Sciatic nerve (tissue), 2 donors: ENCODE measurements at places on chromosomes 3 and 15.

DNA sequence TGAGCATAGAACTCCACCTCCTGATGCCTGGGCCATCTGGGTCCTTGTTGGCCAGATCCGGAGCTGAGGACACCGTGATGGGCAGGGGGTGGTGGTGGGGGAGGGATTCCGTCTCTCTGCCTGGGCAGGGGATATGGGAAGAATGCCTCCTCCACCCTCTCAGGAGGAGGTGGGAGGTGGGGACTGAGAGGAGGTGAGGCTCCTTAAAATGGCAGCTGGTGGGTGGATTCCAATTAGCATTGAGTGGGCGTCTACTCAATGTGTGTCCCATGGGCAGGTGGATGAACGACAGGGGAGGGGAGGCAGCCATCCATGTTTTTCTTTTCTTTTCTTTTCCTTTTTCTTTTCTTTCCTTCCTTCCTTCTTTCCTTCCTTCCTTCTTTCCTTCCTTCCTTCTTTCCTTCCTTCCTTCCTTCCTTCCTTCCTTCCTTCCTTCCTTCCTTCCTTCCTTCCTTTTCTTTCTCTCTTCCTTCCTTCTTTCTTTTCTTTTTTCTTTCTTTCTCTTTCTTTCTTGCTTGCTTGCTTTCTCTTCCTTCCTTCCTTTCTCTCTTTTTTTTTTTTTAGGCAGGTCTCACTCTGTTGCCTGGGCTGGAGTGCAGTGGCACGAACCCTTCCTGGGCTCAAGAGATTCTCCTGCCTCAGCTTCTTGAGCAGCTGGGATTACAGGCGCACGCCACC lies 5.0 kb downstream of the SLC28A1 start:
- no peak for DNase-seq

GRCh38 chr3:193971261-193971751 lies 164.6 kb upstream of the HES1 start:
- DNase-seq, result no peak

GRCh38 chr3:114362815-114363214 lies 69.0 kb downstream of the TIGIT start:
- DNase-seq, result no peak

GRCh38 chr15:63483521-63484371 lies 20.6 kb upstream of the USP3 start:
- no peak for DNase-seq

DNA sequence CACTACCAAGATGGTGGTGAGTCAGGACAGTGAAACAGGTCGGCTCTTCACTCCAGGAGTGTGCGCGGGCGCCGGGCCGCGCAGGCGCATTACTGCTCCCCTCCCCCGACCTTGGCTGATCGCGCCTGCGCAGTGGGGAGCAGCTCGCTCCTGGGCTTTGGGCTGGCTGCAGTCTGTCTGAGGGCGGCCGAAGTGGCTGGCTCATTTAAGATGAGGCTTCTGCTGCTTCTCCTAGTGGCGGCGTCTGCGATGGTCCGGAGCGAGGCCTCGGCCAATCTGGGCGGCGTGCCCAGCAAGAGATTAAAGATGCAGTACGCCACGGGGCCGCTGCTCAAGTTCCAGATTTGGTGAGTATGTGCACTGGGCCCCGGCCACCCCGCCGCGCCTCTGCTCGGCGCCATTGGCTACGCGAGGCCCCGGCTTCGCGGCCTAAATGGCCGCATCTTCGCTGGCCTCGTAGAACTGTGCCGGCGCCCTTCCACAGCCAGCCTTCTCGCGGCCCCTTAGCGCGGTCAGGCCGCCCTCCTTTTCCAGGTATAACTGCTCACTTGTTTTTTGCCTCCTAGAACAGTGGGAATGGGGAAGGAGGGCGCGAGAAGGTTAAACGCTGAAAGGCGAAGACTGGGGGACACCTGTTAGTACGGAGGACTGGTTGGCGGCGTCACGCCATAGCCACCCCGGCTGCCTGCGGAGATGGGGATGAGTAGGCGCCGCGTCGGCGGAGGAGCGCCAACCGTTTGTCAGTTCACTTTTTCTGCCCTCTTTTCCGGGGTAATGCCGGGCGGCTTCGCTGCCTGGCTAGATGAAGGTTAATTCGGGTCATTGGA lies at the start of gene SELENOT:
Gene SELENOT, plus strand, starts transcription at position 169 of the 827 bp plus-strand sequence. Its CDS starts 42 bp downstream, at position 211.
- peak; percentile 97 for DNase-seq

- no peak for DNase-seq
These were observed 7.2 kb upstream of the DYNC1LI1 start for GRCh38 chr3:32577581-32578556.

GRCh38 chr15:90262426-90262825 lies 3.0 kb upstream of the NGRN start:
- DNase-seq, result no peak

GRCh38 chr3:27680517-27681246 lies 41.4 kb downstream of the EOMES start:
- no peak for DNase-seq

DNA sequence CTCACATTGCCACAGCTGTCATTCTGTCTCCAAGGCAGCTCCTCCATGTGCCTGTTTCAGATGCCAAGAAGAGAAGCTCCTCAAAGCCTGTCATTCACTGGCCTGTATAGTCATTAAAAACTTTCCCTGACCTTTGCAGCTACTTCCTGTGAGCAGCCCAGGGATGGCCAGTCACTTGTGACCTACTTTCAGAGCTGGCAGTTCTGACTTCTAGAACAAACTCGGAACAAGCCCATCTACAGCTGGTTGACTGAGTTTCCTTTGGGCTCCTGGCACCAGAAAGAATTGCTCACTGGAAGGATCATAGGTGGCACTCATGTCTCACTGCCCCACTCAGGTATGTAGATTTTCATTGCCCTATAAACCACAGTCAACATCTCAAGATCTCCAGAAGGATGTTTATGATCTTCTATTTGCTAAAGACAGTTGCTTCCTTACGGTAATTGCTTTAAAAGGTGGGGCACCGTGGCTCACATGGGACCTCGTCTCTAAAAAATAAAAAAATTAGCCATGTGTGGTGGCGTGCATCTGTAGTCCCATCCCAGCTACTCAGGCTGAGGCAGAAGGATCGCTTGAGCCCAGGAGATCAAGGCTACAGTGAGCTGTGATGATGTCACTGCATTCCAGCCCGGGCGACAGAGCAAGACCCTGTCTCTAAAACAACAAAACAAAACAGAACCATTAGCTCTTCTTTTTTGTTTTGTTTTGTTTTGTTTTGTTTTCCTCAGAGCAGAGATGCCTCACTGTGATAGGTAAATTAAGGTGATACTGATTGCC lies 11.2 kb upstream of the ATP13A3 start:
- DNase-seq, result no peak

GRCh38 chr3:29805757-29806156 lies 524.9 kb downstream of the RBMS3 start:
- DNase-seq, result no peak

DNA sequence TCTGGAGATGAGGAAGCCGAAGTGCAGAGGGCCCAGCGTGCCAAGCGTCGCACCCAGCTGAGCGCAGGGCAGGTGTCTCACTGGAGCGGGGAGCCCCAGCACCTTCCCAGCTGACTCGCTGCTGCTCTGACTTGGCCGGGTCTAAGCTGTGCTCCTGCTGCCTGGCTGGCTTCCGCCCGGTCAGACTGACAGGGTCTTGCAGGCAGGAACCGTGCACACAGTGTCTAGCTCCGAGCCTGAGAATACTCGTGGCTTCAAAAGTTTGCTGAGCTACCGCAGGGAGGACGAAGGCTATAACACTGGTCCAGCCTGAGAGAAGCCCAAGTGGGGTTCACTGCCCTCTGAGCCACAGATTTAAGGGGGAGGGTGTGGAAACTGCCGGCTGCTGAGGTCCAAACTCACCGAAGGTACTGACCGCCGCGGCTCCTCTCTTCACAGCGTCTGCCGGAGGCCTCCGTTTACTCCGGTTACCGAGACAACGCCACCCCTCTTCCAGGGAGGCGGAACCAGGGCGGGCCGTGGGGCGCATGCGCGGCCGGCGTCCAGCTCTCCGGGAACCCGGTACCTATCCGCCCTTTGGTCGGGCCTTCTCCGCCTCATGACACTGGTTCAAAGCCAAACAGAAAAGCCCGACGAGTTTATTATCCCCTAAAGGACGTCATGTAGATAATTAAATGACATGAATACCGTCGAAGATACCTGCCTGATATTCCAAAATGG lies at the start of gene CFAP44:
Gene CFAP44, minus strand, starts transcription at position 443 of the 720 bp plus-strand sequence. CDS start 7,829 bp downstream, outside the sequence.
- peak; percentile 88 for DNase-seq

DNA sequence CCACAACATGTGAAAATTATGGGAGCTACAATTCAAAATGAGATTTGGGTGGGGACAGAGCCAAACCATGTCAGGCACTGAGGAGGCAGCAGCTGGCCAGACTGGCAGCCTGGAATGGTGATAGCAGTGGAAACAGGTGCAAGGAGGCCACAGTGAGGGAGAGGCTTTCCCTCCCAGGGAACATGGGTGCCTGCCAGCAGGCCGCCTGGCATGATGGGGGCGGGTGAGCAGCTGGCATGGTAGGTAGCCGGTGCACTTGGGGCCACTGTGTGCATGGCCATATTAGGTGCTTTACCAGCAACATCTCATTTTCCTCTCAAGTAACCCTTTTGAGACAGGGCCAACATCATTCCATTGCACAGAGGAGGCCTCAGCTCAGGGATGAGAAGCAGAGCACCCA lies 18.3 kb upstream of the MRPS22 start:
- no peak for DNase-seq

GRCh38 chr3:175713268-175713667 lies 854.1 kb downstream of the NAALADL2 start:
- no peak for DNase-seq

DNA sequence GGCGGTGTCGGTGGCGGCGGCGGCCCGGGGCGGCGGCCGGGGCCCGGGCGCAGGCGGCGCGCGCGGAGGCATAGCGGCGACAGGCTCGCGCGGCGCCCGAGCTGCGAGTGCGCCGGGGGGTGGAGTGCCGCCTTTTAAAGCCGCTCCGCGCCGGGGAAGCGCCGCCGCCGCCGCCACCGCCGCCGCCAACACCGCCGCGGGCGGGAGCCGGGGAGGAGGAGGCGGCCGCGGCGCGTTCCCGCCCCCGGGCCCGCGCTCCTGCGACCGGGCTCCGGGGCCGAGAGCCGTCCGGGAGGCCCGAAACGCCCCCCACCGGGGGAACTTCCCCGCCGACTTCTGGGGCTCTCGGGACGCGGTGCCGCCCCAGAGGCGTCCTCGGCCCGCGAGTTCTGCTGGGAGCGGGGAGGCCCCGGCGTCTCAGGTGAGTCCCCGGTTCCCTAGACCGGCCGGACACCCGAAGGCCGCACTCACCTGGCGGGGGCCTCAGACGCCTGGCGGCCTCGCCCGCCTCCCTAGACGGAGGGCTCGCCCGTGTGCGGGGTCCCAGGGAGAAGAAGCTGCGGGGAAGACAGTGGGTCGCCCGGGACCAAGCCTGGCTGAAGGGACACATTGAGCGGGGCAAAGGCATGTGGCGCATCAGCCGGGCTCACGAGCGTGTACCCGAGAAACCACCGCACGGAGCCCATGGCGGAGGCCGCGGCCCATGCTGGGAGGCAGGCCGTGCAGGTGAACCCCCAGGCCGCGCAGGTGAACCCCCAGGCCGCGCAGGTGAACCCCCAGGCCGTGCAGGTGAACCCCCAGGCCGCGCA lies at the start of gene PCSK6:
Gene PCSK6, minus strand, starts transcription at position 109 of the 809 bp plus-strand sequence. Its CDS starts 37 bp downstream, at position 72.
- DNase-seq, result no peak

DNA sequence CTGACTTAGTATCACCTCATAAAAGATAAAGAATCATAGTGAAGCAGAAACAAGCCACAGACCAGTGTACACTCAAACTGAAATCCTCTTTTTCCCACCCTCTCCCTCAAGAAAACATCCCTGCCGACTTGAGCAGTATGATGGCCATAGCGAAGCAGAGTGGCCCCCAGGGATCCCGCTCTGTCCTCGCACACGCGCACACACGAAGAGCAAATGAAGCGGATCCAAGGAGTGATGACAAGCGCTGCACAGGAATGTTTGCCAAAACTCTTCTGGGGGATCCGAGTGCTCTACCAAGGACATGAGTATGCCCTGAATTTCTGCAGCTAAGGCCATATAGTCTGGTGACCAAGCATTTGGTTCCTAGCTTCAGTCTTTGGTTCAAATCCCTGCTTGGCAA lies 134.5 kb upstream of the C2CD4B start:
- no peak for DNase-seq

GRCh38 chr15:31567861-31568260 lies 241.2 kb downstream of the KLF13 start:
- DNase-seq, result no peak

GRCh38 chr3:47356201-47356600 lies 24.6 kb upstream of the PTPN23 start:
- DNase-seq, result no peak

DNA sequence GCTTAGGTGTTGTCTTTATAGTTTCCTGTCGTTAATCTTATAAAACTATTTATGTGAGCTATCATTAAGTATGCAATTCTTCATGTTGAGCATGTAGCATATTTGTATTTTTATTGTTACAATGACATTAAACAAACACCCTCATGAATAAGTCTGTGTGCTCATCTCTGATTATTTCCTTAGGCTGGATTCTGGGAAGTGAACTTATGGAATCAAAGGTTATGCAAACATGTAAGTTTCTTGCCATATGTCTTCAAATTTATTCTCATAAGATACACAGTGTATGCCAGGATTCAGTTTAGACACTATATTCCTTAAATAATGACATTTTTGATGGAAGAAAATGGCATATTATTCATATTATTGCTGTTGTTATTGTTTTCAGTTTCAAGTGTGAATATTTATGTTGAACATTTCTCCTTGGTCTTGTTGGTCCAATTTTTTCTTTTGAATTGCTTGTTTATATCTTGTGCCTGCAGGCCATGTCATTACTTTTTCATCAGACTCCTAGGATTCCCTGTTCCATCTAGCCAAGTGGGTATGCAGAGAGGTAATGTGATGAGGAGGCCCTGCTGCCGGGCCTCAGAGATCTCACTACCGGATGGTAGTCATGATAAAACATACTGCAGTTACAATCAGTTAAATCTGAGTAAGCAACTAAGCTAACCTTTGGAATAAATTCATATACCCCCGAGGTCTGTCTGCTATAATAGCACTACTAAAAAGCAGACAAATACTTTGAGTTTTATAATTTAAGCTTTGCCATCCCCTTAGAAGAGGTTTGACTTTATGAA lies 684.3 kb upstream of the SGO1 start:
- no peak for DNase-seq

DNA sequence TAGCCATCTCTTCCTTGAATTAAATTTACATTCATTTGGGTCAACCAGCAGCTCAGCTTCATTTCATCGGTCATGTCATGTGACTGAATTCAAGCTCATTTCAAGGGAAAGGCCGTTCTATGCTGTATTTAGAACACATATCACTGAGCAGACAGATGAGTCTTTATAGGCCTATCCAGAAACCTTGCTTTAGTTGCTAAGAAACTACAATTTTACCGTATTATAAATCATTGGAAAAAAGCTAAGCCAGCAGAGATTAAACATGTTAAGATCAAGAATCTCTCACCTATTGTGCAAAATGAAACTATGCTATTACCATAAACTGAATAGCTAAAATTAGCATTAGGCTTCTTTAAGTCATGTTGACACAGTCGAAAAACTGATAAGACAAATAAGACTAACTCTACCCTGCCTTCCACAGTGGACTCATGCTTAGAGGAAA lies 2.2 kb downstream of the NPTN start:
- no peak for DNase-seq

- DNase-seq, result no peak
These were observed 15.1 kb upstream of the GPR171 start for GRCh38 chr3:151218136-151218535.

DNA sequence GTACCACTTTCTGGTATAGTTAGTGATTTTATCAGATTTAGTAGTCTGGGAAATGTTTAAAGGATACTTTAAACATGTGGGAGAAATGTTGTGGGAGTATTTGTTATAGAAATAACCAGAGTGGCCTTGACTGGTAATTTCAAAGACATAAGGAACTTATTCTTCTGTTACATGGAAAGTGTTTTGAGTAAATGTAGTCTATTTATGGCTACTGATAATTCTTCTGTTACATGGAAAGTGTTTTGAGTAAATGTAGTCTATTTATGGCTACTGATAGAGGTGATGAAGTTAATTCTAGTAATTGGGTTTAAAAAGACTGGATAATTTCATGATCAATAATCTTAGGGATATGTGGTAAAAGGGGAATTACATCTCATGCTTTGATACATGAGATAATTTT lies 17.7 kb downstream of the REC114 start:
- no peak for DNase-seq
